GM12864 (cell line): ENCODE measurements at places on chromosomes 12 and 14.

GRCh38 chr12:28424965-28425364 lies 234.7 kb downstream of the CCDC91 start:
- no peak for DNase-seq

GRCh38 chr14:29608861-29609260 lies 318.8 kb downstream of the PRKD1 start:
- DNase-seq: no peak

- DNase-seq: peak; percentile 13
These were observed 15.7 kb downstream of the PTGER2 start for GRCh38 chr14:52329678-52330369.

DNA sequence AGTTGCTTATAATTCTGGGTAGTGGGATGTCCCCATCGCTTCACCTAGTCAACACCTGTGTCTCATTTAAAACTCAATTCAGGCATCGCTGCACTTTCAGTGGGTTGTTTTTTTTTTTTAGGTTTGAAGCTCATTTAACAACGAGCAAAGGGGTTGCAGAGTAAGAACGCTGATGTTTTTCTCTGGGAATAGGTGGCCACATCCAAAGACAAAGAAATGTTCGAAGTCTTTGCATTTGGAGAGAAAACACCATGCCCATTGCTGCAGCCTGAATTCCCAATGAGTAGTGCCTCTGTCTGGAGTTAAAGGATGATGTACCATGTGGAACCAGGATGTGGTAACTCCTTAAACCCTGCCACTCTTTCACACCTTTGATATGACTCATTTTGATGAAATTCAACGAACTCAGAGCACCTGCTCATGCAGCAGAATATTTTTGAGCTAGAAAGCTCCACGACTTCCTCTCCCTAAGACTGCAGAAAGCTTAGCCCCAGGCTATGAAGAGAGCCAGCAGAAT lies 35.1 kb upstream of the BATF start:
- DNase-seq: peak; percentile 74

DNA sequence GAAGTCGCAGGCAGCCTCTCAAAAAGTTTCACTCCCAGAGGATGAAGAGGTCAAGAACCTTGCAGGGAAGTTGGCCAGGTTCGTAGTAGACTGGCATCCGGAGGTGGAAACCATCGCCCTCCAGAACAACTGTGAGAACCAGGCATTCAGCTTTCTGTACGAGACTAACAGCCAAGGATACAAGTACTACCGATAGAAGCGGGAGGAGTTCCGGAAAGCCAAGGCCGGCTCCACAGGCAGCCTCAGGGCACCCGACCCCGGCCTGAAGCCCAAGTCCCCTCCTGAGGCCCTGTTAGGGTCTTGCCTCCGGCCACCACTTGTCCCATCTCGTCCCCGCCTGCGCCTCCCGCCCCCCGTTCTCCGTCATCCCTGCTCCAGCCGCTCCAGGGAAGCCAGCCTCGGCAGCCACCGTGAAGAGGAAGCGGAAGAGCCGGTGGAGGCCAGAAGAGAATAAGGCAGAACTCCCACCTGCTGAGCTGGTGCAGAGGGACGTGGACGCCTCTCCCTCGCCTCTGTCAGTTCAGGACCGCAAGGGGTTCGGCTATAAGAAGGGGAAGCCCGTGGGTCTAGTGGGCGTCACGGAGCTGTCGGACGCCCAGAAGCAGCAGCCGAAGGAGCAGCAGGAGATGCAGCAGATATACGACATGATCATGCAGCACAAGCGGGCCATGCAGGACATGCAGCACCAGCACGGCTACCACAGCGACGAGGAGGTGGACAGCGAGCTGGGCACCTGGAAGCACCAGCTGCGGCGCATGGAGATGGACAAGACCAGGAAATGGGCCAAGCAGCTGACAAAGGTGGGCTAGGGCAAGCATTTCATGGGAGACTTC lies 366.8 kb upstream of the ATXN7L3B start:
- no peak for DNase-seq

- no peak for DNase-seq
These were observed 880.0 kb downstream of the SLC16A7 start for GRCh38 chr12:60475825-60476224.

- DNase-seq: no peak
These were observed 431 bp downstream of the HIP1R start for GRCh38 chr12:122835750-122836026.

- DNase-seq: no peak
These were observed 180.1 kb upstream of the ARID2 start for GRCh38 chr12:45549337-45549902.

DNA sequence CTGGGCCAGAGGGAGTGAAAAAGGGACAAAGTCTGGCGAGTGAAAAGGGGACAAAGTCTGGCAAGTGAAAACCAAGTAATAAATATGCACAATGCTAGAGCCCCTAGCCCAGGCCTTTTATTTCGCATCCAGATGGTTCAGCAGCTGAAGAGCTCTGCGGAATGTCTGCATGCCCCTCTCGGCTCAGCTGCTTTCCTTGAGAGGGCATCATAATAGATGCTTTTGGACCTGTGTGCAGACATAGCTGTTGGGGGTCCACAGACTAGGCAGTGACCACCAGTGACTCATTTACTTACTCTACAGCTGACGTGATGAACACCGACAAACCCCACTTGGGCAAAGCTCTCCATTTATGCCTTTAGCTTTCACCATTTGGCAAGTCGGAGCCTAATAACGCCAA lies 4.3 kb downstream of the NIN start:
- DNase-seq: no peak

- DNase-seq: no peak
These were observed 642.1 kb downstream of the NOVA1 start for GRCh38 chr14:25955772-25956171.

DNA sequence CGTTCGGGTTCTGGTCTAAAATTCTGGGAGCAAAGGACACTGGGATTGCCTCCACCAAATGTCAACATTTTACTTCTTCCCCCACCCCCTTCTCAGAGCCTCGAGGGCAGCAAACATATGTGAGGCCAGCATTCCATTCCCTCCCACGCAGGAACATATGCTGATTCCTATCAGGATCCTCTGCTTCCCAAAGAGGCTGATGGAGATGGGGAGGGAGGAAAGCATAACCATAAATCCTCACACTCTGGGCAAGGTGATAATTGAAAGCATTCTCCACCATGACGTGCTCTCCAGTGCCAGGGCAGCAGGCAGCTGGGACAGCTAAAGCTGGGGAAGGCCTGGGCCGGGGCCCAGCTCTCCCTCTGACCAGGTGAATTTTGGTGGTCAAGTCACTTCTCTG lies 395.0 kb downstream of the ZFP36L1 start:
- no peak for DNase-seq

DNA sequence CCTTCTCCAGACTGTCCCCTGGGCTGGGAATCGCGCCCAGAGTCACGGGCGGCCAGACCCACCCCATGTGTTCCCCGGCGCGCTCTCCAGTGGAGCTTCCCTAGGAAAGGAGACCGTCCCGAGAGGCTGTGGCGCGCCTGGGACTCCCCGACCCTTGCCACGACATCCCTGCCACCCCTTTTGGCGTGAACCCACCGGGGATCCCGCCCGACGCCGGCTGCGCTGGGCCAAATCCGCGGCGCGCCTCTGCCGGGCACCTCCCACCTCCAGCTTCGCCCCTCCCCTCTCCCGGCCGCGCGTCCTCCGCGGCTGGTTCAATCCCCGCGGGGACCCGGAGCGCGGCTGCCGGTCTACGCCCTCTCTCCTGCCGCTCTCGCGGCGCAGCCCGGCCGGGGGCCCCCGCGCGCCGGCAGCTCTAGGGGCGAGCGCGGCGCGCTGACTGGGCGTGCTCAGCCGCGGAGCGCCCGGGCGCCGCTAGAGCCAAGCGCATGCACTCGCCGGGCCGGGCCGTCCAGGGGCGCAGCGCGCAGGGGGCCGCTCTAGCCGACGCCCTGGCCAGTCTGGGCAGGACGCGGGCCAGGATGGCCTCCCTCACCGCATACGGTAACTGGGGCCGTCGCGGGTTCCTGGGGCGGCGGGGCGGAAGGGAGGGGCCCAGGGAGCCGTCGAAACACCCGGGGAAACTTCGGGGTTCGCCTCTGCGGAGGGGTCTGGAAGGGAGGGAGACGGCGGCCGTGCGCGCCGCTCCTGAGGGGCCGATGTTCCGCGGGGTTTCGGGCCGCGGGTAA lies 77.4 kb upstream of the ANO4 start:
- no peak for DNase-seq

DNA sequence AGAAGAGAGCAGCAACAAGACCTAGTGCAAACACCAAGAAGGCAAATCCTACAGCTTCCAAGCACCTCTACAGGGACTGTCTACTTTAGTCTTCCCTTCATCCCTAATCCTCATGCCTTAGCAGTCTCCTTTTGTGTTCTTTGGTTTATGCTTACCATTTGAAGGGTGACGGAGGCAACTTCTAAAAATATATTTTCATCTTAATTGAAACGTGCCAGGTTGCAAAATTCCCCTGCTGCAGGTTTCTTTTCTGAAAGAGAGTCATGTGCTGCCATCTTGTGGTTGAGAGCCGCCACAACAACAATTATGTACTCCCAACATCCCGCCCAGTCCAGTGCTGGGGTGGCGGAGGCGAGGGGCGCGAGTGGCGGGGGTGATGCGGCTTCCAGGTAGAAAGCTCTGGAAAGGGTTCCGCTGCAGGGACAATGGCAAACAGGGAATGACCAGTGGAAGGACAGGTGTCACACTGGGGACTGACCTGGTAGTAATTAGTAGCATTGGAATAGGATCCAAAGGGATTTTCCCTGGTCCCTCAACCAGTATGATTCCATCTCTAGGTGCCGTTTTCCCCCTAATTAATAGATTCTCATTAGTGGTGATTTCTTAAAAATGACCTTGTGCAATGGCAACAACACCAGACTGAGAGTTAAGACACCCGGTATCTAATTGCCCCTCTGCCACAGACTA lies 80.3 kb upstream of the GNG2 start:
- peak; percentile 16 for DNase-seq

DNA sequence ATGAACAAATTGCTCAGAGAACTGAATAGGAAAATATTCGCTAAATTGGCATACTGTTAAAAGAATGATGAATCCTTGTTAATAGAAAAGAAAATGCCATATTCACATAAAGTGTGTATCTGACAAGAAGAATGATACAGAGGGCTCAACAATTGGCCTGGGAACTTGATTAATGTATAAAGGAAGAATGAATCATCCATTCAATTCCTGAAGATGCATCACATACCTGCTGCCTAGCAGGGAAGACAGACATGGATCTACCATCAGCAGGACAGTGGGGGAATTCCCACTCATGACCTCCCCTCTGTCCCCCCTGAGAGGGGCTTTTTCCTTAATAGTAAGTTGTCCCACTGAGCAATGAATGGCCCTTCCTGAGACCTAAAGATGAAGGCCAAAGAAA lies 13.5 kb downstream of the PTPN21 start:
- no peak for DNase-seq

DNA sequence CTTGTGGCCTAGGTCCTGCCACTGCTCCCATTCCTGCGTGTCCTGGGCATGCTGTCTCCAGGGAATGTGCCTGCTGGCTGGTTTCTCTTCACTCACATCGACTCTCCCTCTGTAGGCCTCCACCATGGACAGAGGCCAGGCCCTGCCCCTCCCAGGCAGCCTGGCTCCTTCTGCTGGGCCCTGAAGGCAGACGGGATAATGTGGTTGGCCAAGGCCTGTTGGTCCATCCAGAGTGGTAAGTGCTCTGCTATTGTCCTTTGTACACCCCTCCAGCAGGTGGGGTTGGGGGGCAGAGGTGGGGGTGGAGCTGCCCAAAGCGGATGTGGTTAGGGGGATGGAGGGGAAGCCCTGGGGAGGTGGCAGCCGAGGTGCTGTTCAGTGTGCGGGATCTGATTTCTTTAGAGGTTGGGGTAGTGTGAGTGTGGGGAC lies 9.5 kb upstream of the NR4A1 start:
- DNase-seq: no peak

GRCh38 chr14:103002578-103003350 lies 54.6 kb downstream of the CDC42BPB start:
- no peak for DNase-seq

- no peak for DNase-seq
These were observed 612 bp downstream of the VPS37B start for GRCh38 chr12:122895320-122895703.

- no peak for DNase-seq
These were observed 148.7 kb downstream of the ETV6 start for GRCh38 chr12:11798006-11798708.

DNA sequence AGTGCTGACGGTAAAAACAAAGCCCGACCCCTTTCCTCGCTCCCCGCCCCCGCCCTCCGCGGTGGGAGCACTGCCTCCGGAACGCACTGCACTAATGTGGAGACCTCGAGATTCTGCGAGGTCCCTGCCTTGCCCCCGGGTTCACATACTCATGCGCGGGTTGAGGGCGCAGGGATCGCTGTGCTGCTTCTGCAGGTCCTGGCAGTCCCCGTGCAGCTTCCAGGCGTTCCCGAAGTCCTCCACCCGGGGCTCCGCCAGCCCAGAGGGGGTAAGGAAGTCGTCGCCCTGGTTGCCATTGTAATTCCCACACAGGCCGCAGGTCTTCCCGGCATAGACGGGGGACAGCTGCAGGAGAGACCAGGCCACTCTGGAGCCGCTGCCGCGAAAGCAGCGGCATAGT lies 66.8 kb downstream of the VWF start:
- DNase-seq: no peak
